ENCODE measurements at places on chromosomes 2 and 18.

DNA sequence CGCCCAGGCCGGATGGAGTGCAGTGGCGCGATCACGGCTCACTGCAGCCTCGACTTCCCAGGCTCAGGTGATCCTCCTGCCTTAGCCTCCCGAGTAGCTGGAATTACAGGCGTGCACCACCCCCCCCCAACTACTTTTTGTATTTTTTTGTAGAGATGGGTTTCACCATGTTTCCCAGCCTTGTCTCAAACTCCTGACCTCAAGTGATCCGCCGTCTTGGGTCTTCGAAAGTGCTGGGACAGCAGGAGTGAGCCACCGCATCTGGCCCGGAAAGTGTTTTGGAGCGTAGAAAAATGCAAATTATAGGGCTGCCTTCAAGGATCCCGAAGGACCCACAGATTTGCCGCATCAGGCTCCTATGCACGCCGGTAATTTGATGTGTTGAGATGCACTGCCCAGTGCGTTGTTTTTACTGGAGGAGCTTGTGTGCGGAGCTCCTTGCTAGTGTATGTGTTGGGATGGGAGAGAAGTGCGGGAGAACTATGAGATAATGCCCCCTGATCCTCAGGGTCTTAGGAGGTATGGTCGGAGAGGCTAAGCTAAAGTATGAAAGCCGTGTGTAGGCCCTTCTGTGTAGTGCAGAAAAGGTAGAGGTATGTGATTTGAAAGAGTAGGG lies 1.2 kb upstream of the CLASP1 start:
- no peak for DNase-seq

- DNase-seq = no peak
Observed at GRCh38 chr18:58263055-58263957, 219.3 kb downstream of the NEDD4L start.

- no peak for DNase-seq
Observed at GRCh38 chr2:215238485-215239098, 73.3 kb upstream of the ATIC start.

GRCh38 chr2:128178650-128179460 lies 87.9 kb downstream of the UGGT1 start:
- peak; percentile 17 for DNase-seq
